Stomach (tissue), 19 donors: ENCODE measurements at places on chromosomes 1 and 21. TPM values are rescaled to one million over a fixed set of nuclear protein-coding genes. Genes with fewer than 3 reads are reported as not detected.

KLHDC9 gene
- 2.4 TPM for total RNA-seq

- DNase-seq: peak; percentile 49
These were observed 12.7 kb upstream of the TRAF3IP3 start for GRCh38 chr1:209743145-209743482.

KMO gene
- total RNA-seq: not detected

DNA sequence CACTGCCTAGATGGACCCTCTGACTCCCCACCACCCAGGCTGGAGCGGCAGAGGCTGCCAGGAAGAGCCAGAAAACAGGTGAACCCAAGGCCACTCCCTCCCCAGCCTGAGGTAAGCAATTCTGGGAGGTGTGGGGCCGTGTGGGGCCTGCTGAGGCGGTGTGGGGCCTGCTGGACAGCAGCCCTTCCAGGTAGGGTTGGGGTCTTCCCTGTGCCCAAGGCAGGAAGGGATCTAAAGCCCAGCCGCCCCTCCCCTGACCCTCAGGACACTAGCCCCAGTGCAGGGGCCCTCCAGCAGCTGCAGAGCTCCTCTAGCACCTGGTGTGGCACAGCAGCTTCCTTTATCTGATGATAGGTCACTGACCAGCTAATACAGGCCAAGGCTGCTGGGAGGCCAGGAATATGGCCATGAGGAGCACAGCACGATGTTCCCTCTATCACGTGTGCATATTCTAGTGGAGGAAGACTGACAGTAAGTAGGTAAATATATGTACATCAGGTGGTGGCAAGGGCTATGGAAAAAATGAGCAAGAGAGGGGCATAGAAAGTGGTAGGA is 86.9 kb downstream of the IER5 start:
- no peak for DNase-seq

GRCh38 chr1:217983051-217983375 is 302.1 kb upstream of the RRP15 start:
- no peak for DNase-seq

TAL1 gene
- not detected for total RNA-seq

OLIG2 gene
- not detected for total RNA-seq

GRCh38 chr1:218804014-218804785 is 369.5 kb upstream of the LYPLAL1 start:
- DNase-seq: no peak

GRCh38 chr1:20035114-20035513 is 34.9 kb upstream of the PLA2G5 start:
- no peak for DNase-seq

CFAP126 gene
- not detected for total RNA-seq

DNA sequence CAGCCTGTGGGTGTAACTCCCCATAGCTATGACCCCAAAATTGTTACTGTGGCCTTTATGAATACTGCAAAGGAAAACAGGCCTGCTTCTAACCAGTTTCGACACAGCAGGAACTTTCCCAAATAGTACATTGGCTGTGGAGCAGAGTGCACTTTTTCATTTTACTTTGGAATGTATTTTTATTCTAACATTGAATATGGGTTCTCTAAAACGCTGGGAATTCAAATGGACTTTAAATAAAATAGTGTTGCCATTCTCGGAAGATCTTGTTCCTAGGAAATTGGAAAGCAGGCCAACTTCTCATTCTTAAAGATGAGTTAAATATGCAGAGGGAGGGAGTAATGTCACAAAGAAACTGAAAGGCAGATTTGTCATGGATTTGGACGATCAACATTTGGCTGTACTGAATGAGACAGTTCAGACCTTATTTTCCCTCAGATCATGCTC is 39.6 kb upstream of the ARHGAP29 start:
- DNase-seq: no peak

DTL gene
- 7.5 TPM for total RNA-seq

GPR52 gene
- not detected for total RNA-seq
